ENCODE measurements at places on chromosomes 7 and 10. TPM values are rescaled to one million over a fixed set of nuclear protein-coding genes. Genes with fewer than 3 reads are reported as not detected.

The CALCR gene
- 5.4 TPM for total RNA-seq

The HPSE2 gene
- total RNA-seq = not detected

The ACTL6B gene
- total RNA-seq = not detected

The IDI2 gene
- not detected for total RNA-seq

The COL28A1 gene
- total RNA-seq = 0.11 TPM

The GRM8 gene
- 2.2 TPM for total RNA-seq

The LRRC61 gene
- 0.24 TPM for total RNA-seq

The GNG11 gene
- 7.7 TPM for total RNA-seq

The ASAH2 gene
- total RNA-seq = 2.4 TPM

- no peak for DNase-seq
These were observed 63.9 kb upstream of the LOXL4 start for GRCh38 chr10:98331885-98332284.

DNA sequence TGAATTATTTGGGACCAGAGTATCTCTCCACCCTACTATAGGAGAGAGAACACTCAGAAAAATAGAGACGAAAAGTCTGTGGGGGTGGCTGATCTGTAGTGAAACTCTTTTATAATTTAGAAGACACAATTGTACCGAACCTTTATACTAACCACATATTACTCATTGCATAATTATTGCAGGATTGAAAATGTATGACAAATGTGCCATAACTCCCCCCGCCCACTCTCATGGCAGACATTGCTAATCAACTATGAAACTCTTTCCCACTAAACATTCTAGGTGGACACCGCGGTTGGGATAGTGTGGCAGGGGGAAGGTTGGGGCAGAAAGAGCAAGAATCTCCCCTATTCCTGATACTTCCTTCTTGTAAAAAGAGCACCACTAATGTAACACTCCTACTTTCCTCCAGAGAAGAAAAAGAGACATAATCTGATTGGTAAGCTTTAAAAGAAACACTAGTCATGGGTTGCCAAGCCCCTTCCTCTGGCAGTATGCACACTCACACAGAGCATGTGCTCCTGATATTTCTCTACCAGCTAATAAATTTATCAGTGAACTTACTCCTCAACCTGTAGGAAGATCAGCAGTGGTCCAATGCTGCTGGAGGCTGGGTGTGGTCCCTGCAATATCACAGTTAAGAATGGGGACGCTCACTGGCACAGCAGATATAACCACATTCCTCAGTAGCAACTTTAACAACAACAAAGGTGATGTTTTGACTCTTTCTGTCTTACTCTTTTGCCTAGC is 18.7 kb upstream of the ARID5B start:
- DNase-seq = peak; percentile 82

DNA sequence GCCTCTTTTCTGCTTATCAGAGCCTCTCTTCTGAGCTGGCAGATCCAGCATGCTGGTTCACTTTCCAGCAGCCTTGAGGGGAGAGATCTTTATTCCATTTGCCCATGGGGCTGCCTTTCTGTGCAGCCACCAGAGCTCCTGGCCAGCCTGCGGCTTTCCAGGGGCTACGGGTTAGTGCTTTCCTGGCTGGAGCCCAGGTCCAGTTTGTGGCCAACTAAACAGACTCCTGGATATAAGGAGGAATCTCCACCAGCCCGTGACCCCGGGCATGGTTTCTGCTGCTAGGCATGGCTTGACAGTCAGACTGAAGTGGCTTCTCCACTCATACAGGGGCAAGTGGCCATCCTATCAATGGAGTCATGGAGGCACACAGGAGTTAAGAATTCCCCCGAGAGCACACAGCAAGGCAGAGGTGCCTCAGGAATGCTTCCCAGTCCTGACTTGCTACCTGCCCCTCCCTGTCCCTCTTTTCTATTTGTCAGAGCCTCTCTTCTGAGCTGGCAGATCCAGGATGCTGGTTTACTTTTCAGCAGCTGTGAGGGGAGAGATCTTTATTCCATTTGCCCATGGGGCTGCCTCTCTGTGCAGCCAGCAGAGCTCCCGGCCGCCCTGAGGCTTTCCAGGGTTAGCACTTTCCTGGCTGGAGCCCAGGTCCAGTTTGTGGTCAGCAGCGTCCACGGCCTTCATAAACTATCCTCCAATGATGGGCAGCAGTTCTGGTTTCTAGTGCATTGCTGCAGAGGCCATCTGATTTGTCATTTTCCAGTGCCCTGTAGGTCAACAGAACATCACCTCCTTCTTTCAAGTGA is 35.9 kb downstream of the TSPAN15 start:
- DNase-seq = no peak

- DNase-seq = peak; percentile 100
These were observed 174.8 kb downstream of the KIAA1217 start for GRCh38 chr10:24383681-24384106.

- no peak for DNase-seq
These were observed 82.6 kb upstream of the CHCHD3 start for GRCh38 chr7:133164498-133164897.

GRCh38 chr10:15106352-15107013 is 9.3 kb downstream of the RPP38 start:
- DNase-seq = peak; percentile 20

GRCh38 chr10:13099144-13099665 is 758 bp upstream of the OPTN start:
- no peak for DNase-seq

DNA sequence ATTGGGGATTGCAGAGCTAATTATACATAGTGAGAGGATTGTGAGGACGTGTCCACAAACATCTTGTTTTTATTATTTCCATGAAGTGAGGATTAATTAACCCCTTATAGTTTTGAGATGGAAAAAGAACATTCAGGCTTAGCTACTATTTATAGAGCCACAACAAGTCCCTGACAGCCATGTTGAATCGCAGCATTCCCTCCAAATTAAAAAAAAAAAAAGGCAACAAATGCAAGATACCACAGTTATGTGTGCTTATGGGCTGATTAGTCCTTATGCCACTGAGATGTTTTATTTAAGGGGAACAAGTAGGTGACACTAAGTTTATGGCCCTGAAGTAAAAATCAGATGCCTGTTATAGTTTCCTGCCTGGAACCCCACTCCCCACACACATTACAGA is 350.3 kb downstream of the GPAM start:
- DNase-seq = no peak

DNA sequence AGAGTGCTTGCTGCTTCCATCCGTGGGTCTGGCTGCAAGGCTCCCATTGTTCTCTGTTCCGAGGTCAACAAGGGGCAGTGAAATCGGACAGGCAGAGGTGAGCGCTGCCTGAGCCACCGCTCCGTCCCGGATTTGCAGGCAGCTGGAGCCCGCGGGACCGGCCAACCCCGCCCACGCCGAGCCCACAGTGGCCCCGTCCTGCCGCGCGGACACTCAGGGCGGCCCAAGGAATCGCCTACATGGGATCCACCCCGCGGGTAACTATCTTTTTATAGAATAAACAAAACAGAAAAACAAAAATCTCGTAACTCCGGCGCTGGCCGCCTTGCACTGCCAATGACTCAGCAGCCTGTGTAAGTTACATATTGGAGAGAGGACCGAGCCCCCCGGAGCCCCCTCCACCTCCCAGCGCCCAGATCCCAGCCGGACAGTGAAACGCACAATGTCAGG is 1.9 kb downstream of the BNIP3 start:
- no peak for DNase-seq

GRCh38 chr10:33055625-33056024 is 97.6 kb upstream of the ITGB1 start:
- peak; percentile 82 for DNase-seq

- DNase-seq = no peak
These were observed 6.7 kb upstream of the GSDME start for GRCh38 chr7:24764011-24764410.

- peak; percentile 81 for DNase-seq
These were observed 118.3 kb downstream of the CCDC71L start for GRCh38 chr7:106542550-106543220.

DNA sequence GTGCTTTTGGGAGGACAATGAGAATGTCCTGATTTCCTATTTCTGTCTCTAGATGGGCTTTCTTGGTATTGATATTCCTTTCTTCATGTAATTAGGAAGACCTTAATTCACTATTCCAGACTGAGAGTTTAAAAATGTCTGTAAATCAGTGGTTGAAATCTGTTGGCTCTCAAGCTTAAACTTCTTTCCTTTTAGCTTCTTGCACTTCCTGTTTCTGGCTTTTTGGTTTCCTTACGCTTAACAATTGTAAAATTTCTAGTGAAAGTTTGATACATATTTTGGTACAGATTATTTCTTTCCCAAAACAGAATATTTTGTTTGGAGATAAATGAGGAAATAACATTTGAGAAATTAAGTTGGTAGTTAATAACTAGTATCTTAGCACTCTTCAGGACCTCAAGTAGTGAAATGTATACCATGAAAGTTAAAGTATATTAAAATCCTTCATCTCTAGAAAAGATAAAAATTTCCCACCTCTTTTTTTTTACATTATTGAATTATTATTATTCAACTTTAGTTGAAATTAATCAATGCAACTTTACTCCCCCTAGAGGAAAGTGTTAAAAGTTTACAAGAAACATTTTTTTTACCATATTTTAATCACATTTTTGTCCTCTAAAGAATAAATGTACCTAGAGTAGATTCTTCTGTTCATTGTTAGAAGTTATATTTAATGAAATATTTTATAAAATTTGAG is 137.2 kb downstream of the PHTF2 start:
- no peak for DNase-seq

- DNase-seq = no peak
These were observed 29.6 kb downstream of the AMZ1 start for GRCh38 chr7:2717293-2718261.

- DNase-seq = no peak
These were observed 117.4 kb upstream of the GPR26 start for GRCh38 chr10:123548770-123549169.

- peak; percentile 35 for DNase-seq
These were observed at the start of gene ANKRD22 for GRCh38 chr10:88851706-88852105. Gene ANKRD22 (minus strand): TSS chr10:88851844. CDS start chr10:88851607, 237 bp downstream.

Measured in astrocyte (in vitro differentiated cells and primary cell).